ENCODE measurements at places on chromosomes 6 and 20. TPM values are rescaled to one million over a fixed set of nuclear protein-coding genes. Genes with fewer than 3 reads are reported as not detected.

- DNase-seq, result no peak
Observed at GRCh38 chr6:109961611-109962041, 16.5 kb upstream of the GPR6 start.

- no peak for DNase-seq
Observed at GRCh38 chr6:27669624-27670301, 196.9 kb upstream of the ZNF184 start.

DNA sequence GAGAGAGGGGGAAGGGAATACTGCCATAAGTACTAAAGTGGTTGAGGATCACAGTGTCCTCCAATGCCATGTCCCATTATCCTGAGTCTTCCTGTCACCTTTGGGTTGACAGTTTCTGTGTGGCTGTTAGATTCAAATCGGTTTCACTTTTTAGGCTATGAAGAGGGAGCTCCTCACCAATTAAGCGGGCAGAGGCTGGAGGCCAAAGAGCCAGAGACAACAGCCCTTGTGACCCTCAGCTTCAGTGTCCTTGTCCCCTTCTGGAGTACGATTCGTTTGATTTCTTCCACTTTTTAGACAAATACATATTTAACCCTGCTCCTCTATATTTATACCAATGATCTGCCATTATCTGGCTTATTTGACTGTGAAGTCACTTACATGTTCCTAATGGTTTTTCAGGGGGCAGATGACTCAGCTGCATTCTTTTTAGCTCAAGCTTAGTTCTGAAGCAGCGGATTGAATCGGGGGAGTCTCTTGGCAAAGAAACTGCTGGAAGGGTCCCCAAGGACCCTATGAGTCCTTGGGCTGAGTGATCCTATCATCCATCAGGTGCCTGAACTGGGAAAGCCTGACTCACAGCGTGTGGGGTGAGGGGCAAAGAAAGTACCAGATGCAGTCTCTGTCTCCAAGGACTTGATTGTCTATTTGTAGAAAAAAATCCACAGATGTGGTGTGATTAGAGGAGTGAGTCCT lies 18.2 kb downstream of the FERMT1 start:
- DNase-seq, result no peak

GRCh38 chr20:47027456-47027855 lies 132.8 kb downstream of the EYA2 start:
- DNase-seq, result no peak

- DNase-seq, result peak; percentile 62
Observed at GRCh38 chr20:37314099-37314498, 24.6 kb downstream of the MANBAL start.

- DNase-seq, result no peak
Observed at GRCh38 chr6:132511210-132511830, 1.6 kb downstream of the STX7 start.

Gene IDH3B
- total RNA-seq, result 131 TPM

Data from sigmoid colon (tissue), 7 donors.